ENCODE measurements at places on chromosomes 2 and 18.

DNA sequence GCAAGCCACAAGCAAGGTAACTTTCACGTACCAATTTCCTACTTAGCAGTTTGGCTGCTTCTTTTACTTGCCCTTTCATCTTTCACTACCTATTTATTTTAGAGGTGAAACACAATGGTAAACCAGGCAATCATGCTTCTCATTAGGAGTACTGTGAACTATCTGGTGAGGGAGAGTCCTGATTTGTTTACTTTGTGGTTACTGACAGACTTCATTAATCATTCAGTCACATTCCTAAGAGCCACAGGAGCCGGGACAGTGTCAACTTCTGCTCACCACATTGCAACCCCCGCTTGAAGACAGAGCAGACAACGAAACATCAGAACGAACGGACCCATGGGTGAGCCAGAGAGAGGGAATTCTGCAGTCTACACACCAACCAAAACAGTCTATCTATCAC lies 28.8 kb downstream of the TUBB6 start:
- DNase-seq: peak; percentile 93

DNA sequence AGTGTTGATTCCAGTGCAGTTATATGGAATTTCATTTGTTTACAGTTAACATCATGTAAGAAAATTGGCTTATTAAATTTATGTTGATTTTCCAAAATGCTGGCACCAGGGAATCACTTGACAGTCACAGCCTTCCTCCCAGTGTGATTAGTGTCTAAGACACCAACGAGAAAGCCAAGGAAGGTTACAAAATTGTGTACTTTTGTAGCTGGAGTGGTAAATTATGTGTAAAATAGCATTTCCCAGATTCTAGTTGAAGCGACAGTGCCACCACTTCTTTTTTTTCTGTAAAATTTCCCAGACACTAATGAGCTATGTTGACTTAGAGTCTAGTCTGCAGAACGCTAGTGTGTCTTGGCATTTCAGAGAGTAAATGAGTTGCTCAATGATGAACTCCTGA lies 101.3 kb downstream of the NCK2 start:
- DNase-seq: no peak

GRCh38 chr2:1609040-1609439 lies 135.3 kb downstream of the PXDN start:
- DNase-seq: no peak

DNA sequence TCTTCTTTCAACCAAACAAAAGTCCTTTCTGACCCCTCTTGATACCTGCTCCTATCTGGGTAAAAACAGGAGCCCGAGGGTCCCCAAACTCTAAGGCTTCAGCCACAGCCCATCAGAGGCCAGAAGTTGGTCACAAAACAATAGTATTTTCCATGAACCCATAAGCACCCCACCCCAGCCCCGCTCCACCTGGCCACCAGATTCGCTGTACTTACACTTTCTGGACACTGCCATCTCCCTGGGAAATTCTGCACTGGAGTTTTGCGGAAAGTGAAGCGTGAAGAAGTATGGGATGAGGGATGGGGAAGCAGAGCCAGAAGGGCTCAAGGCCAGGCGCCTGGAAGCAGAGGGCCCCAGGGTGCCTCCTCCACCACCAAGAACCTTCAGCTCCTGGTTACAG lies 5.2 kb upstream of the RUFY4 start:
- DNase-seq: no peak

DNA sequence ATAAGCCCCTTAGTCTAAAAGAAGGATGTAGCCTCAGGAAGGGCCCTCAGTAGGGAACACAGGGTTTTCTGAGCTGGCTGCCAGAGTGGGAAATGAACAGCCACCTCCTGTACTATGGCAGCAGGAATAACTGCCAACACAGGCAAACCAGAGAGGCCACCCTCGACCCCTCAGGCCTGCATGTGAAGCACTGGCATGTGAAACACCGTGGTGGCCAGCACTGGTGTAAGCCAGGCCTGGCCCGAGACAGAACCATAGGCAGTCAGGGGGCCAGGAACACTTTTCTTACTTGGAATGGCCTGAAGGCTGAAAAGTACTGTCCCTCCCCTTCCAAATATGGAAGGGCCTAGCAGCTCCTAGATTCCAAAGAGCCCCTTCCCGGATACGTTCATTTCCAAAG lies 28.2 kb downstream of the SFXN5 start:
- no peak for DNase-seq

DNA sequence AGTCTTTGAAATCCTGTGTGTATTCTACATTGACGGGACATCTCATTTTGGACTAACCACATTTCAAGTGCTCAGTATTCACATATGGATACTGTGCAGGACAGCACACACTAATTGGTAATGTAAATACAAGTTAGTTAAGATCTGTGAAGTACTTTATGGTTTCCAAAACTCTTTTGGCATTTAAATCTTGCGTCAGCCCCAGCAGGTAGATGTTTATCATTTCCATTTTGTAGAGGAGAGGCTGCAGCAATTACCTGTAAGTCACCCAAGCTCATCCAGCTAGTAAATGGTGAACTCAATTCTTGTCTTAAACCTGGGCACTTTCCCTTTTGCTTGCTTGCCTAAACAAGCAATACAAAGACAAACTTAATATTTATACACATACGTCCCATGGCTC lies 1.6 kb upstream of the NAGK start:
- no peak for DNase-seq

GRCh38 chr2:179655627-179656026 lies 205.8 kb downstream of the ZNF385B start:
- DNase-seq: peak; percentile 8

- no peak for DNase-seq
These were observed 426.7 kb upstream of the PKDCC start for GRCh38 chr2:41621095-41621494.

DNA sequence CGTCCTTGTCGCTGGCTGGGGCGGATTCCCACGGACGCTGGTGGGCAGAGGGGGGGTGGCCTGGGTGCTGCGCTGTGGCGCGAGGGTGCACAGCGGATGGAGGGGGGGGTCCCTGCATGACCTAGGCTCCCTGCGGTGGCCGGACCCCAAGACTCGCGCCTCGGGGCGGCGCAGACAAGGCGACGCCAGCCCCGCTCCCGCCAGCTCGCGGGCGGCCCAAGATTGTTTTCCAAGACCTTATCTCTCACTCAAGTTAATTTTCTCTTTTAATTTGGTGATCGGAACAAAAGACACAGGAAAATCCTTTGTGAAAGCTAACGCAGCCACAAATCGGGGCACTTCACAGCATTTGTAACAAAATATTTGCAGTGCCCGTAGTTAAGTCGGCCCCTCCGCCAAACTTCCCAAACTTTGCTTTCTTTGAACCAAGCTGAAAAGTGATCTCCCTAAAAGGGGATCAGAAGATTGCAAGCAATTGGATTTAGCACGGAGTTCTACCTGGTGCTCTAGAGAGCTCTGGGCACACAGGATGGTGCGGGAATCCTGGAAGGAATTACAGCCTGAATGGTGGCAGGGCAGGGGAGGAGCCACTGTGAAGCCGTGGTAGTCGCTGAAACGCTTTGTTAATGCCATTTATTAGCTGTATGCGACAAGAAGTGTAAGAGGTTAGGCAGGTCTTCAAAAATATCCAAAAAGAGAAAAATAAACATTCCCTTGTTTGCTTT lies 4.8 kb upstream of the ID2 start:
- peak; percentile 64 for DNase-seq

DNA sequence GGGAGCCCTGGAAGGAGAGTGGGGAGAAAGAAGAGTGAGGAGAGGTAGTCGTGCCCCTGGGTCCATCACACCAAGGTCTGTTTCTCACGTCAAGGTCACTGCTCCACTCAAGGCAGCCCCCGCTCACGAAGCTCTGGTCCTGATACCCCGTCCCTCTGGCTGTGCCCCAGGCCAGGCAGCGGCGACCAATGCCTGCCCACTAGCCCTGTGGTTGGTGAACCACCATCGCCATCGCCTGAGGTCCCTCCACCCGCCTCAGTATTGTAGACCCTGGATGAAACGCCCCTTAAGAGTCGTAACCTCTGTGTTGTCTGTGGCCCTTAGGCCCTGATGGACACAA lies 378.3 kb upstream of the MYT1L start:
- DNase-seq: no peak

- no peak for DNase-seq
These were observed 5.5 kb downstream of the COL6A3 start for GRCh38 chr2:237408335-237409000.

DNA sequence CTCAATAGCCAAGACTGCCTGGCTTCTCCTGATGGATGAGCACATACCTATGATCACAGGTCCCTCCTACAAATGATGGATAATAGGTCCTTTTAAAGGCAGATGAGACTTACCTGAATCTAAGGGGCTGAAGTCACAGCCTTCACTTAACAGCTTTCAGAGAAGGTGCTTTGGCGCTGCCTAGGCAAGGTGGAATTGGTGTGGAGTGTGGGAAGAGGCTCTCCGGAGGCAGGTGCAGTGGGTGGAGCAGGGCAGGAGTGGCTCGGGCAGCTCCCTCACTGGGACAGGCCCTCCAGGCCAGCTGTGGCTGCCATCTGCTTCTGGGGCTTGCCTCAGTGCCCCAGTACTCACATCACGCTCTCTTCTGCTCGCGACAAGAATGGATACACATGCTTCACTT lies 99.0 kb upstream of the TPO start:
- no peak for DNase-seq

DNA sequence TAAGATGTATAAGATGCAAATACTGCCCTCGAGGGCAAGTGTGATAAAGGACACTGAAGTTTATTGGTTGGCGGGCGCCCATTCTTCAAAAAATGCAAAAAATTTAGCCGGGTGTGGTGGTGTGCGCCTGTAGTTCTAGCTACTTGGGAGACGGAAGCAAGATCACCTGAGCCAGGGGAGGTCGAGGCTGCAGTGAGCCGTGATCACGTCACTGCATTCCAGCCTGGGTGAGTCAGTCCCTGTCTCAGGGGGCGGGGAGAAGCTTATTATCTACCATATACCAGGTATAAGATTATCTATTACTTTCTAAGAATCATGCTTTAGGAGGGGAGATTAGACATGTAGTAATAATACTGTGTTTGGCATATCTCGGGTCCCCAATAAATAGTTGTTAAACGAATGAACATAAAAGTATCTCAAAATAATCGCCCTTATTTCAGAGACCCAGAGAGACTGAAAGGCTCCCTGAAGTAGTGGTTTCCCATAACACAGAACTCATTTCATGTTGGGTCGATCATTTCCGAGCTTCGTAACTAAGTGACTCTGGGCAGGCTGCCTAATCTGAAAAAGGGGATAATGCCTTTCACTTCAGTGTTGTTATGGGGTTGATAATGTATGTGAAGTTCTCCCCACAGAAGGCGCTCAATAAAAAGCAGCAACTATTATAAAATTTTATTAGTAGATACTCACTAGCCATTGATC lies 1.2 kb upstream of the SELENOI start:
- DNase-seq: peak; percentile 33

DNA sequence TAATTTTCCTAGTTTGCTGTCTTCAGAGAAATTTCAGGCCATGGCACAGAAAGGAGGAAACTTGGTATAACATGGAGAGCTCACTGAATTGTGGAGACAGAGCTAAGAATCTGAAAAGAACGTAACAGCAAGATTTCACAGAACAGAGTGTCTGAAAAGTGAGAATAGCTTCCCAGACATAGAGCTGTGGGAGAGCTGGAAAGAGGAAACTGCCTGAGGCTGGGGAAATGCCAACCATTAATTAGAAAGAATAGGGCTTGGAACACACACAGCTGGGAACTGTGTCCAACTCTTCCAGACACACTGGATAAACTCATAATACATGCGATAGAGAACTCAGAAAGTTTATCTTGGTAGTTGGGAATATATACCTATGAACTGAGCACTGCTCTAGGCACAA lies 51.6 kb upstream of the KYNU start:
- DNase-seq: no peak

DNA sequence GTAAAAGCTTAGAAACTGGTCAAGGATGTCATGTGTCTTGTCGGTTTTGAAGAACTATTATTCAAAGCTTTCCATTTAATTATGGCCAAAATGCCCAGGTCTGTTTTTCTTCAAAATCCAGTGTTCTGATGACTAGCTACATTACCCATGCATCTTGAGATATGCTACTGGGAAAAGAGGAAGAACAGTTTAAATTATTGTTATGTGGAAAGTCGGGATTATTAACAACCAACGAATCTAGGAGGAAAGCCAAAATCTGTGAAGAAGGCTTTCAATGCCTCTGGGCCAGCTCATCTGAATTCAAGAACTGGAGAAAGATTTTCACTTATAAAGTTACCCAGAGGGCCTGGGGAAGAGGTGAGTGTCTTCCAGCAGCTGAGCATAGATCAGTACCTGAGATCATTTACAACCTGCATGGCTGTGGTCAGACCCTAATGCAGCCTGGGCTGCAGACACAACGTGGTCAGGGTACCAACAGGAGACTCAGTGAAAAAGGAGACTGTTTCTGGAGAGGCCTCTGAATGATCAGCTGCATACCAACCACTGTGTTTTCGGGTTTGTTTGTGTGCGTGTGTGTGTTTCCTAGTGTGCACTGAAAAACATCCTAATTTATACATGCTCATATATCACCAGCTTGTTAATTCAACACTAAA lies 308.5 kb downstream of the NRXN1 start:
- no peak for DNase-seq

DNA sequence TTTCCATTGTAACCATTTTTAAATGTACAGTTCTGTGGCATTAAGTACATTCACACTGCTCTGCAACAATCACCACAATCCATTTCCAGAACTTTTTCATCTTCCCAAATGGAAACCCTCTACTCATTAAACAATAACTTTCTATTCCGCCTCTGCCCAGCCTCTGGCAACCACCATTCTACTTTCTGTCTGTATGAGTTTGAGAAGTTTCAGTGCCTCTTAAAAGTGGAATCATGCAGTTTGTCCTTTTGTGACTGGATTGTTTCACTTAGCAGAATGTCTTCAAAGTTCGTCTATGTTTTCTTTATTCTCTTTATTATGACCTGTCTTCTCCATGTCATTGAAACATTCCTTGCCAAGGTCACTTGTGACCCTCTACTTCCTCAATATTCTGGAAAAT lies 22.0 kb upstream of the PELI1 start:
- DNase-seq: no peak
